Islet precursor cell (in vitro differentiated cells): ENCODE measurements at places on chromosomes 4 and X.

- no peak for DNase-seq
Measured at GRCh38 chr4:48295116-48295515, 25.5 kb upstream of the TEC start.

- DNase-seq, result peak; percentile 59
Measured at GRCh38 chr4:177441061-177441802, 1.0 kb downstream of the AGA start.

GRCh38 chrX:105658136-105658535 is 164.2 kb upstream of the NRK start:
- no peak for DNase-seq

DNA sequence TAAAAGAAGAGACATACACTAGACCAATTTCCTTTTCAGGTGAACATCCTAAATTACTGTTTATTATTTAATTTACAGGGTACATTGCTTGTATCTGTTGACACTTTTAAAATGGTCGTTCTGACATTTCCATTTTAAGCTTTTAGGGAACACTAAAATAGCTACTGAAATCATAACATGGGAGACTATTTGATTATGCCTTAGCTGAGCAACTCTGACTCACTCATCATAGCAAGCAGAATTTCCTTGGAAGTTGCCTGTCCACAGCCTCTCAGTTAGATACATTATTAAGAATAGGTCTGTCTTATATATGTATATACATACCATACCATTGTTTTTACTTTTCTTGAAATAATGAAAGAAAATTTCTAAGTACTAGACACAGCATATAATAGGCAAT is 22.0 kb downstream of the GUCY1B1 start:
- DNase-seq, result no peak

DNA sequence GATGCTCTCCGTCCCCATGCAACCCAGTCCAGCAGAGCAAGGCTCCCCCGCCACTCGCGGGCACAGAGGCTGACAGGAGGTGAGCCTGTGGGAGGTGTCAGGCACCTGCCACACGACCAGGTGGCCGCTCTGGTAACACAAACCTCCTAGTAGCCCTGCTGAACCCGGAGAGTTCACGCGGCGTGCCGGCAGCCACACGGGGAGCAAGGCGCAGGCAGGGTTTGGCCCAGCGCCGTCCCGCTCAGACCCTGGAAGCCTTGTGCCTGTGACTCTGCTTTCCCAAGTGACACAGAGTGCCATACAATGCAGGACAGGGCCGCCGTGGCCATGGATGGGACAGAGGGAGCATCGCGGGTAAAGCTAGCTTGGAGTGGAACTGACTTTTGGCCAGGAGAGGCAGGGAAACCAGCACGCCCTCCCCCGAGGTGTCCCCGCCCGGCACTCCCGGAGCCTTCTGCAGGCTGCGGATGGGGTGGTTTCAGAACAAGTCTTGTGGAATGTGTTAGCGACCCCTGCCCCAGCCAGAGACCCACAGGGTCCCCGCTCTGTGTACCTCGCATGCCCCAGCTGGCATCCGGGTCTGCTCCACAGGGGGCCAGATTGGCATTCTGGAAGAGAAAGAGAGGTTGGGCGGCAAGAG is 44.7 kb upstream of the AFAP1 start:
- DNase-seq, result no peak

GRCh38 chr4:53640576-53641453 is 49.5 kb upstream of the LNX1 start:
- no peak for DNase-seq

DNA sequence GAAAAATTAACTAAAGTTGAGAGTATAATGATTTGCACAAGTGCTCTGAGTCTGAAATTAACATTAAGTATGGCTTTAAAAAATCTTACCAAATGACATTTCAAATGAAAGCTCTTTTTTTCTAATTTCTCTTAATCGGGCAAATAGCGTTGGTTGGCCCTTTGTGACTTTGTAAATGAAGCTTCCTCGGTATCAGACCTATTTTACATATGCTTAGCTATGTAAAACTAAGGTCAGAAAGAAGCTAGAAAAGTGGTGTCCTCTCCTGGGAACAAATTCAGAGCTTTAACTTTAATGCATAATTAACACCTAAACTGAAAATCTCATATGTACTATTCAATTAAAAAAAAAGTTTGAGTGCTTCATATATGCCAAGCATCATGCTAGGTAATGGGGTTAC is 62.7 kb downstream of the N4BP2 start:
- no peak for DNase-seq

GRCh38 chrX:43002526-43003203 is 224.7 kb upstream of the PPP1R2C start:
- DNase-seq, result no peak

DNA sequence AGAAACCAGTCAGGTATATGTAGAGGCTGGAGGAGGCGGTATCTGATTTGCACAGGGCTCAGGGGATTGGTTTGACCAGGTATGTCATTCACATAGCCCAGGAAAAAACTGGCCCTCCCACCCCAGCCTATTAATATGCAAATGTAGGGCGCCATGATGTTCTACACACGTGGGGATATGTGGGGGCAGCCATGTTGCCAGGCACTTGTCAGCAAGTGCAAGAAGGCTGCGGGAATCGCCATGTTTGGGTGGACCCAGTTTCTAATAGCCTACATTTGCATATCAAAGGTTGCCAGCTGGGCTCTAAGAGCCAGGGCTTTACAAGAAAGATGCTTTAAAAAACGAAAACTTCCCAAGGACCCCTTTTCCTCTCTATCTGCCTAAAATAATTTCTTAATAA is 335.1 kb downstream of the SMARCA1 start:
- DNase-seq, result no peak
